ENCODE measurements at places on chromosomes 6 and 20.

DNA sequence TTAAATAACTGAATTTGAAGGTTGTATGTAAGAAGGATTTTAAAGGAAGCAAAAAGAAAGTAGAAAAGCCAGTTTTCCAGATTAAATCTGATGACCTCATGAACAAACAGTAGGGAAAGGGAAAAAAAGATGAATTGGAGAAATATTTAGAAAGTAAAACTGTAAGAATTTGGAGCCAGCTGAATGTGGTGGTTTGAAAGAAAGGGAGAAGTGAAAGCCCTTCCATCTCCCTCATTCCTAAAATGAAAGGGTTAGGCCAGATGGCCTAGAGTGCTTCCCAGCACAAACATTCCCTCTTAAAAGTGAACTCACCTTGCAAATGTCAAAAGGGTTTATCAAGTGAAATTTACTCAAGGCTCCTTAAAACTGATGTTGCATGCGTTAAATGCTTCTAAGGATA, 139.3 kb upstream of the COL21A1 start:
- no peak for DNase-seq

- no peak for DNase-seq
Observed at GRCh38 chr20:62366370-62367135, 559 bp downstream of the LAMA5 start.

DNA sequence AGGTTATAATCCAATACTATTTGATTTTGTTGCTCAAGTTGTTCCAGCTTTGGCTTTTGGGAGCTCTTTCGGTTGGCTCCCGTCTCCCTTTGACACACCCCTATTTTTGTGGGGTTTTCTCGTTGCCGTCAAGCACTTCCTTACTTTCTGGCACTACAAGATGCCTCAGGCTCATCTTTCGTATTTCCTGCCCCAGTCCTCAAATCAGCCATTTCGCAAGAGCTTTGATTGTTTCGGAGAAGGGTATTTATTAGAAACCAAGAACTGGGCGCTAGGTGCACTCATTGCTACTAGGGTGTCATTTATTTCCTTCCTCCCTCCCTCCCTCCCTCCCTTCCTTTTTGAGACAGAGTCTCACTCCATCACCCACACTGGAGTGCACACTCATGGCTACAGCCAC, 13.3 kb upstream of the SOX12 start:
- DNase-seq, result no peak

GRCh38 chr6:21337263-21337662, 256.3 kb upstream of the SOX4 start:
- DNase-seq, result no peak

DNA sequence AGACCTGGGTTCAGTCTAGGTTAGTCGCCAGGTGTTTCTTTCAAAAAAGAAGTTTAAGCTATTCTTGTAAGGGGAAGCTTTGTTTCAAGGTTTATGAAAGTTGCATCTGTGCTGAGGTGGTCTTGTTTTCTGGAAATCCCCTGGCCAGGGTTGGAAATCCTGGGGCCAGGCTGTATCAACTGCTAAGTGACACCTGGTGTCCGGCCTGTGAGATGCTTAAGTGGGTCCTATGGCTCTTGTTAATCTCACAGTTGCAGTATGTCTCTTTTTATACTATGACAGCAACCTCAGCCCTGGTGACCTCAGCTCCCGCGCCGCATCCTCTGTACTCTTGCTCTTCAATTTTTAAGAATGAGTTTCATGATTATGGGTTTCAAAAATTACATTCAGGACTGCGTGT, 72.0 kb downstream of the CHMP4B start:
- DNase-seq, result no peak

GRCh38 chr6:145277358-145278086, 457.8 kb downstream of the EPM2A start:
- DNase-seq, result no peak

DNA sequence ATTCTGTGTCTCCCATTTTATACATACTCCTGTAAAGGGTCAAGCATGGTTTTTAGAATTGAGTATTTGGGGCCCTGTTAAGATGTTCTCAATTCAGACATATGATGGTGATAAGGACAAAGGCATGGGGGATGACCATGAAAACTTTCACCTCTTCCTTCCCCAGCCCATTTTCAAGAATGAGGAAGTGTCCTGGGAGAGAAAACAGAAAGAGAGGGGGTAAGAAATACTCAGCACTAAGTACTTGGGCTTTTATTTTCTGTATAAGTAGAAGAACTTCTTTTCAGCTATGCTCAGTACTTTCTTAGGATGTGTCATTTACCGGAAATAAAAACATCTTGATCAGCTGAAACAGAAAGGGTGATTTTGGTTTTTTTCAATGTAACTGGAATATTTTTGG, 10.9 kb upstream of the MBOAT1 start:
- no peak for DNase-seq

GRCh38 chr6:170032706-170033309, 258.1 kb downstream of the DLL1 start:
- no peak for DNase-seq

DNA sequence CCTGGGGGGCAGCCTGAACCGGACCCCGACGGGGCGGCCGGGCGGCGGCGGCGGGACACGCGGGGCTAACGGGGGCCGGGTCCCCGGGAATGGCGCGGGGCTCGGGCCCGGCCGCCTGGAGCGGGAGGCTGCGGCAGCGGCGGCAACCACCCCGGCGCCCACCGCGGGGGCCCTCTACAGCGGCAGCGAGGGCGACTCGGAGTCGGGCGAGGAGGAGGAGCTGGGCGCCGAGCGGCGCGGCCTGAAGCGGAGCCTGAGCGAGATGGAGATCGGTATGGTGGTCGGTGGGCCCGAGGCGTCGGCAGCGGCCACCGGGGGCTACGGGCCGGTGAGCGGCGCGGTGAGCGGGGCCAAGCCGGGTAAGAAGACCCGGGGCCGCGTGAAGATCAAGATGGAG, 636 bp downstream of the SRF start:
- DNase-seq, result no peak

- DNase-seq, result no peak
Observed at GRCh38 chr20:61643656-61644377, 391.8 kb downstream of the CDH4 start.

GRCh38 chr20:61106438-61106837, 145.6 kb upstream of the CDH4 start:
- DNase-seq, result no peak

- DNase-seq, result no peak
Observed at GRCh38 chr6:116327803-116328527, 42.8 kb upstream of the DSE start.

DNA sequence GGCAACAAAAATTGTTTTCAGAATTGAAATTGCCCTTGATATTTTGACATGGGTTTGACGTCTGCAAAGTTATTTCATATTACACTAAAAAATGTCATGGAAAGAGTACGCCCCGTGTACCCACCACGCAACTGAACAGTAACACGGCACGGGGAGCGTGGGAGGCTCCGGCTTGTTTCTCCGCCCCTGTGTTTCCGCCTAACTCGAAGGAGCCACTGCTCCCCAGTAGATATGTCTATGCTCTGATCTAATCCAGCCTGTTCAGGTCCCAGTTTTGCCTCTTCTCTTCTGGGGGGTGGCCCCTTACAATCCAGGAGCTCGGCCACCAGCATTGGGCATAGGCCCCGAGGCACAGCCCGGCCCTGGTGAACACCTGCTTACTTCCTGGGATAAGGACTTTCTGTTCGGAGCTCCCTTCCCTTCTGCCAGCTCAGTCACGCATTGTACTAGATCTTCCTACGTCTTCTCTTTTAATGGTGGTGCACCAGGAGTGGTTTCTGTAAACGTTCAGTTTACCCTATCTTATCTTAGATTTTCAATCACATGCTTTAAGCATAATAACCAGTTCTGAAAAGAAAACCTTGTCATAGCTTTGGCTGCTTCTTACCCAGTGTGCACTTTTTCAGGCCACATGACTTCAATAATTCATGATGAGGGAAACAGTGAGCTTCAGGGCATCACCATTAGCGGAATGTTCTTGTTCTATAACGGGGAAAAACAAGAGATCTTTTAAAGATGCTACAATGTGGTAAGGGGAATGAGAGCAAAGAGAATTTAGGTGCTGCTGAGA, 43.9 kb upstream of the EXOC2 start:
- no peak for DNase-seq

GRCh38 chr20:40651151-40651550, 37.9 kb downstream of the MAFB start:
- DNase-seq, result peak; percentile 14

DNA sequence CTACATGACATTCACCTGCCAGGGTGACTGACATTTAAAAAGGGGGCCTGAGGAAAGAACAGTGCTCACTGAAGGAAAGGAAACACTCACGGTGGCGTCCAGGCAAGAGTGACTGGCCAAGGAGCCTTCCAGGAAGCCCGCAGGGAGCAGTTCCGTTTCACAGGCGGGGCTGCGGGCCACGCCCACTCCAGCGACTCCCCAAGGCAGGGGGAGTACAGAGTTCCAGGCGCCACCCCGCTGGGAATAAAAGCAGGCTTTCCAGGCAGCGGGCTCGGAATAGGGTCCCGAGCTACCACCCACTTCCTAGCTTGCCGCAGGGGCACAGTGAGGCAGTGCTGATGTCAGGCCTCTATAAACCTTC, 34.2 kb downstream of the PKIG start:
- DNase-seq, result no peak

All from AG04449 (cell line).